Stimulated activated CD4-positive, alpha-beta T cell treated with anti-CD3 and anti-CD28 coated beads, Interleukin-4, amount 100 ng/mL, for 1 hour (primary cell): ENCODE measurements at places on chromosomes 7 and 10.

GRCh38 chr10:90458054-90458453 lies 399.8 kb downstream of the HTR7 start:
- DNase-seq, result no peak

DNA sequence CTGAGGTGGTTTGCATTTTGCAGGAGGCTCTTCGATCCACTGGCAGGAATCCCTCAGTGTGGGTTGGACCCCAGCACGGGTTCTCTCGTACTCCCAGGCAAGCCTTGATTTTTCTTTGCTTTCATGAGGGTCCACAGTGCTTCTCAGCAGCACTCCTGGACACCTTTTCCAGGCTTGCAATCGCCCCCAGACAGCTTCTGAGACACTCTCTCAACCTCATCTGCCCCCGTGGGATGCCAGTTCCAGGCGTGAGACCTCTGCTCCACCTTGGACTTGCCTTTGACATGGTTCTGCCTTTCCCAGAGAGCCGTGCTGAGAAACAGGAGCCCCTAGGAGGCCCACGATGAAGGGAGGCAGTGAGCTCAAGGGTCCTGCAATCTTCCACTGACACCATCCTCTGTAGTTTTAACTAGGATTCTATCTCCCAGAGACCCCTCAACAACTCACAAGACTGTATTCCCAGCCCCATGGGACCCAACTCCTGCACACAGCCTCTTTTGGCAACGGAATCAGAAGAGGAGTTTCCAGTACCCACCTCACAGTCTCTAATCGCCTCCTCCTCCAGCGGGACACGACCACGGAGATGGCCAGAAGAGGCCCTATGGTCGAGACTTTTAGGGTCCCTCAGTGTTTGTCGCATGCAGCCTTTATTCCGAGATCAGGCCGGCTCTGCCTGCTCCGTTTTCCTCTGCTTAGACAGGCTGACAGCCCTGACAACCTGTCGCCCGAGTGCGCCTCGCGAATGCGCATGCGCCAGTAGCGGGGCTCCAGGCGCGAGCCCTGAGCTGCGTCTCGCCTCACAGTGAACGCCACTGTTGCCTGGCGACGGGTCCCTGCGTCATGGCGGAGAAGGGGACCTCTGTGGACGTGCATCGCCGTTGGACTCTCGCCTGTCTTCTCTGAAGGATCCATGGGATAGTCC lies 26.0 kb upstream of the ZNF273 start:
- DNase-seq, result peak; percentile 76

- no peak for DNase-seq
These were observed 215.5 kb downstream of the LRMDA start for GRCh38 chr10:75646916-75647315.

GRCh38 chr10:8260645-8261044 lies 206.2 kb downstream of the GATA3 start:
- DNase-seq, result no peak

- no peak for DNase-seq
These were observed 13.0 kb downstream of the BUD23 start for GRCh38 chr7:73696372-73696771.

DNA sequence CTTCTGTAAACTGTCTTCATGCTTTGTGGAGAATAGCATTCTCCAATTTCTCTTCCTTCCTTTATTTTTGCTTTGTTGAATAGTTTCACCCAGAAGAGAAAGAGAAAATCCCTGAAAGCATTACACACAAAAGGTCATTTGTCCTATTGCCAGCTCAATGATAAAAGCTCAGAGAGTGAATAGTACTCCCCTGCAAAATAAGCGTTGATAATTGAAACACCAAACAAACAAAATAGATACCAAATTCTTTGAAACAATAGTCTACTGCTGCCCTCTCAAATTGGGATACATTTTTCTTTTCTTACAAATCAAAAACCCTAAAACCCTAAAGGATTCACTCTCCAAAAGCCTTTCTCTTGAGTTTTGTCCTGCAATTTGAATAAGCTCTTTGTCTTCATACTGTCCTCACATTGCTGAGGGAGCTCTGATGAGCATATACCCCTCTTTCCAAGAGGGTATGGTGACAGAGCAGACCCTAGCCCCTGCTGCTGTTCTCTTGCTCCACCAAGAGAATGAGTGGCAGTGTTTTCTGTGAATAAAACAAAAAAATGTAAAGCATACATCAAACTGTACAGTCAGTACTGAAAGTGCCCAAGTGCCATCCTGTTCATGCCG lies 134.4 kb downstream of the CSTF2T start:
- DNase-seq, result no peak

GRCh38 chr10:108791030-108791429 lies 1132.3 kb downstream of the XPNPEP1 start:
- no peak for DNase-seq

DNA sequence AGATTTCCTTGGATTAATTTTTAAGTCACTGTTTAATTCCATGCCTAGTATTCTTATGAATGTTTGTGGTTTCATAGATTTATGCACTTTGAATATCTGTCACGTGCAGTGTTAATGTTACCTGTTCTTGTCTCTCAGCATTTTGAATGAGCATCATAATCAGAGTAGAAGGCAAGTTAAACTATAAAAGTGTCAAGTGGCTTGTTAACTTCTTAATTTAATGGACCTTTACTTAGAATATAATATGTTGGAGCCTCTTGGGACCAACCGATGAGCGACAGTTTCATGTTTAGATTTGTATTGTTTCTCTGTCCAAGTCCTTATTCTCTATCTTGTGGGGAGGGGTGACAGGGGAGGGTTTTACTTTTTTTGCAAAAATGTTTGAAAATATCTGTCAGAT lies 50.6 kb upstream of the MTURN start:
- no peak for DNase-seq
